Substantia nigra (tissue), 51 donors: ENCODE measurements at places on chromosomes 12 and 14.

DNA sequence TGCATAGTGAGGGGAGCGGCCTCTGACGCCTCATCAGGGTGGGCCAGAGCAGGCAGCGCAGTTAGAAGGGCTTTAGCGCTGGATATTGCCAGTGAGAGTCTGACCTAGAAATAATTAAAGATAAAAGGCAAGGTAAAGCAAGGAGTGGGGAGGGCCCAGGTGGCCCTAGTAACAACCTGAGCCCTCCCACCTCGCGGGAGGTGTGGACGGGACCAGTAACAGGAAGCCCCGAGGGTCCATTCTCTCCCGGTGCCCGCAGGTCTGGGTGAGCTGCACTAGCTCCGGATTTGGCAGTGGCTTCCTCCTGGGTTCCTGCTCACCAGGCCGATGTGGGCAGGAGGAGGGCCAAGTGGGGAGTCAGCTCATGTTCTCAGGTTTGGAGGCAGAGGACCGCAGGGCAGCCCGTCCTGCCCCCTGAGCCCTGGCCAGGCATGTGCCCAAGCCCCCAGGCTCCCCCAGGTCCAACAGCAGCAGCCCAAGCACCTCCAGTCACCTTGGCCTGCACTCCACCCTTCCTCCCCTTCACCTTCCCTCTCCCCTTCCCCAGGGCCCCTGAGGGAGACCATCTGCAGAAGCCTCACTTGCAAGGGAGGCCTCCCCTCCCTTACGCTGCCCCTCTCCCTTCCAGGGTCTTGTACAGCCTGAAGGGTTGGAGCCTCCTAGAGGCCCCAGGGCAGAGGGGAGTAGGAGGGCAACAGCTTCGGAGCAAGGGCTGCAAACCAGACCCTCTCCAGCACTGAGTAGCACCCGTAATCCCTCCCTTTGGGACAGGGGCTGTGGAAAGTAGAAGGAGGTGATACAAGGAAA is 144.3 kb upstream of the FKBP4 start:
- no peak for DNase-seq

DNA sequence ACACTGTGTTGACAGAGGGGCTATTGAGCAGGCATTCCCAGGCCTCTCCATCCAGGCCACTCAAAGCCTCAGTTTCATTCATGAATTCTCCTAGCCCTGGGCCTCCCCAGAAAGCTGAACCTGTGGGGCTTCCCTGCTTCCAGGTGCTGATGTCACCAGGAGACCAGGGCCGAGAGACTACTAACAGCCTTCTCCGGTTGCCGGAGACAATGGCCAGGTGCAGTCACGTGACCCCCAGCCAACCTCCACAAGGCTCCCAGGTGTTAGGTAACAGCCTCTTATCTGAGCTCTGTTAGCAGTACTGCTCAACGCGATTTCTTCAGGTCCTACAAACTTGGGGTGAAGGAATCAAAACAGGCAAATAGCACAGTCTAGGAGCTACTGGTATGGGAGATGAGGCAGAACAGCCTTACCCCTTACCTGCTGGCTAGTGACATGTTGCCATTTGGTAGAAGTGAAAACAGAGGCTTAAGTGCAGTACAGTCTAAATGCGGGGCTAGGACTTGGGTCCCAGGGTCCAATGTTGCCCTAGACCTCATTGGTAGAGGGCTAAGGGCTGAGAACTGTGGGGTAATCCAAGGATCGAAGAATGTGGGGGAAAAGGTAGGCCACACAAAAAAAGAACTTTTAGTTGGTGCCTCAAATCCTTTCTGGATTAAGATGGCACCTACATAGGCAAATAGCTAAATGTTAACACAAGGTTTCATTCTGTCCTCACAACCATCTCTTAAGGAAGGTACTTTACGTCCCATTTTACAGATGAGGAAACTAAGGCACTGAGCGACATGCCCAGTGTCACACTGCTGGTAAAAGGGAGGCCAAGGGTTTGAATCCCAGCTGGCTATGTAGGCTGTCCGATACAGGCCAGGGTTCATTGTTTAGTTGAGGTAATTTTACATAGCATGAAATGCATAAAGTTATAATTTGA is 3.8 kb downstream of the CCDC88C start:
- no peak for DNase-seq

GRCh38 chr12:68559984-68560850 is 50.5 kb upstream of the RAP1B start:
- no peak for DNase-seq

GRCh38 chr14:49971156-49972130 is 78.6 kb downstream of the ARF6 start:
- no peak for DNase-seq

DNA sequence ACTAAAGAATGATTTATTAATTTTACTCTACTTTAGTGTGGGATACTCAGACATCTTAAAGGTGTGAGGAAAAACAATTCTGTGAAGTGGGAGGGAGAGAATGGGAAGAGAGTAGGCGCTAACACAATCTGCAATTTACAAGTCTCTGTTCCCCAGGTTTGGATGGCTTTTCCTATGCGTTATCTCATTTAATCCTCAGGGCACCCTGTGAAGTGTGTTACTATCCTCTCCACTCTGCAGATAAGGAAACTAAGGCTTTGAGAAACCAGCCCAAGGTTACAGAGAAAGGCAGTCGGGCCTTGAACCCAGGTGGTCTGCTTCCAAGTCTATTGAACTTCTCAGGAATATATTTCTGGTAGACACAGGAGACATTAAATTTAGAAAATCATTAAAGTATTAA is 36.2 kb upstream of the TUBA1C start:
- DNase-seq: no peak

GRCh38 chr12:14403711-14404196 is 38.3 kb downstream of the ATF7IP start:
- DNase-seq: no peak

GRCh38 chr12:2411616-2412304 is 359.0 kb downstream of the CACNA1C start:
- DNase-seq: no peak

GRCh38 chr12:30863839-30864238 is 62.7 kb upstream of the TSPAN11 start:
- no peak for DNase-seq

GRCh38 chr12:111024205-111024801 is 103.9 kb upstream of the MYL2 start:
- peak; percentile 19 for DNase-seq

GRCh38 chr12:99386907-99387306 is 260.6 kb upstream of the GARIN6 start:
- no peak for DNase-seq

DNA sequence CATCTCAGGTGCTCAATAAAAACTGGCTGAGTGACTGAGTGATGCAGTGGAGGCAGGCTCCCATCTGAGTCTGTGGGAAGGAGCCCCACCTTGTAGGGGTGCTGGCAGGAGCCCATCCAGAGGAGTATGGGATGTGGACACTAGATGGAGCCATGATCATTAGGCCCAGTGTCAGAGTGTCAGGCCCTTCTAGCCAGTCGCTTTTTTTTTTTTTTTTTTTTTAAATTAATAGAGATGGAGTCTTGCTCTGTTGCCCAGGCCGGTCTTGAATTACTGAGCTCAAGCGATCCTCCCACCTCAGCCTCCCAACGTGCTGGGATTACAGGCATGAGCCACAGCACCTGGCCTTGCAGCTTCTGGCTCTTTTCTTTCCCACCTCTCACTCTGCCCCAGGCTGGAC is 11.5 kb downstream of the RITA1 start:
- DNase-seq: peak; percentile 59

- DNase-seq: no peak
Measured at GRCh38 chr12:63525831-63526230, 142.5 kb downstream of the DPY19L2 start.

DNA sequence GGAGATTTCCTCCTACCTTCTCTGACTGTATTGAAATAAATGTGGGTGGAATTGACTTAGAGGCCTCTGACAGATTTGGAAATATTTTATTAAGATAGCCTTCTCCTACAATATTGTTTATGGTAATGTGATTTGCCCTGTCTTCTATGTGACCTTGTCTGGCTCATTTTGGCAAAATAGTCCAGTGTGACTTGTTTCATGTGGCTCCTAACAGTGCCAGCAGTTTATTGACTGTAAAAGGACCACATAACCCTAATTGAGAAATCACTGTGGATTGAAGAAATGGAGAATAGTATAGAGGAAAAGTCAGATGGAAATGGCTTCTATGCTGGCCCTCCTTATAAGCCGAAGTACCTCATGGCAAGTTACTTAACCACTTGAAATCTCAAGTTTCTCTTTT is 170.9 kb upstream of the PTPRQ start:
- DNase-seq: no peak

- no peak for DNase-seq
Measured at GRCh38 chr12:50677858-50678257, 86.0 kb upstream of the ATF1 start.

DNA sequence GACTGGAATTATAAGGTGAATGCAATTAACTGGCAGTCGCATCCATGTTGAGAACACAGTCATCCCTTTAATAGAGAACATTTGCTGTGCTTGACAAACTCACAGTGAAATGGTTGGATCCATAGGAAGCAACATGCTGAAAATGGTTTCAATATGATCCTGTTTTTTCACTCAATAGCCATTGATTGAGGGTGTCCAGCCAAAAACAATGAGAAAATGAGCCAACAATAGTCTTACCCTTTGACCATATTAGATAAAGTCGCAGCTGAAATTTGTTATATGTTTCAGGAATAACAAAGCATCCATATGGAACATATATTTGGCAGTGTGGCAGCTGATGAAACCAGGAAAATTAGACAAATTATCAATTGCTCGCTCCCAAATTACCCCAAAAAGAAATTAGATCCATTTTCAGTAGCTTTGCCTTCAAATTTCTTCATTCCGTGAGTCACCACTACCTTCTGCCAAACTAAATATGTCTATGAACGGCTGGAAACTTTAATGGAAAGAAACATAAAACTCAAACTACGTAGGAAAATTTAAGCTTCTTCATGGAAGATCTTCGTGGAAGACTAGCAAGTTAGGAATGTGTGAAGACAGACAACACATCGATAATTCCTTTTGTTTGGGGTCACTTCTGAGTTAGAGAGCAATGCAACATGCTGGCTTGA is 17.4 kb downstream of the IGF1 start:
- no peak for DNase-seq

DNA sequence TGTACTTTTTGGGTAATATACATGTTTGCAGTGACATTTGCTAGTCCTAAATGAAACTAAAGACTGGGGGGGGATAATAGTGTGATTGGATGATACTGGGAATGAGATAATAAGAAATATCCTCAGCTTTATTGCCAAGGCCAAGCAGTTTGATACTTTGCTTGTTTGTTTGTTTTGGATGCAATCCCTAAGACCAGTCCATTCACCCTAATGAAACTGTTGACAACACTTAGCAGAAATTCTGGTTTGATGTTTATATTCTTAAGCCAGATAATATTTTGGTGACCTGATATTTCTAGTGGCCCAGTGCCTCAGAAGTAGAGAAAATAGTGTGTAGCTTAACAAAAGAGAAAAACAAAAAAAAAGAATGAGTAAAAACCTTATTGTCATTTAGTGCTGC is 1.8 kb downstream of the PHC1 start:
- no peak for DNase-seq

DNA sequence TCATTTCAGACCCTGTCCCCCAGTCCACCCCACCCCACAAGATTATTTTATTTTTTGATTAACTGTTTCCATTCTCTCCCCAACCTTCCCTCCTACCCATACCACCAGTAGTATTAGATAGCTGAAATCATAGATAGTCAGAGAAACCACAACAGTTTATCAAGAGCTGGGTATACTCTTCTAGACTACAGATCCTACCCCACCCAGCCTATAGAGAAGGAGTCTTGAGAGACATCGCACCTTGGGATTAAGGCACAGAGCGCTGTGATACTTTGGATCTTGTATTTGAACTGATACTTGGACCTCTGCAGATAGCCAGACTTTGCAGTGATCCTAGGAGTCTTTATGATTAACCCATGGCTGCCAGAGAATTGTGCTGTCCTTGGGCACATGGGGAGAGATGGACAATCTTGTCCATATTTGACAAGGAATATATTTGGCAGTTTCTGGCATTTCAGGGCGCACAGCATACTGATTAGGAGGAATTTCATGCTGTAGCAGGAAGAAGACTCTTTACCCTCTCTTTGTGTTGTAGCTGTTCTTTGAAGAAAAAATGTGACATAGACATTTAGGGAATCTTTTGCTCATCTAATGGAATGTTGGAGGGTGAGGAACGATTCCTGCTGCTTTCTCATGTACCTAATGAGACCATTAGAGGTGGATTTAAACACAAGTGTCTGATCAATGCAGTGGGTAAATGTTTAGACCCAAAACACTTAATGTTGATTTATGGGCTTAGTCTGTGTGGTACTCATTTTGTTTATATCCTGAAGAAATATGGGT is 982 bp downstream of the RBMS2 start:
- DNase-seq: no peak

- no peak for DNase-seq
Measured at GRCh38 chr12:97752129-97752528, 289.5 kb downstream of the RMST start.

GRCh38 chr14:54488318-54488645 is 498 bp downstream of the GMFB start:
- no peak for DNase-seq

DNA sequence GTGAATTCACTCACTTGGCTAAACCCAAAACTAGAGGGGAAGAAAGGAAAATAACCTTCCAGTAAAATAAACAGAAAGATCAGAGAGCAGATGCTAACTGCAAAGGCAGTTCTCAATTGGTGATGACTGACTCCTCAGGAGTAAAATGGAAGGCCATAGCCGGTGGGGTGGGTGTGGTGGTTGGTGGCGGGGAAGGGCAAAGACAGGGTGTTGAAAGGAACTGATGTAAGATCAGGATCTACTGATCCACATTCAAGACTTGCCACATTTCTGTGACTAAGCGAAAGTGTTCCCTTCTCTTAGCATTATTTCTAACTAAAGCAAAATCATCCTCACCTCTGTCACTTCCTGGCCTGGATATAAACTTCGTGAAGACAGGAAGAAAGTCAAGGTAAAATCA is 26.3 kb upstream of the TC2N start:
- DNase-seq: no peak

- DNase-seq: no peak
Measured at GRCh38 chr12:57491393-57492280, 3.8 kb downstream of the MARS1 start.

GRCh38 chr12:56154246-56154771 is 1.9 kb downstream of the MYL6B start:
- DNase-seq: no peak
